ENCODE measurements at places on chromosomes 5 and 9. TPM values are rescaled to one million over a fixed set of nuclear protein-coding genes. Genes with fewer than 3 reads are reported as not detected.

Gene TBCA
- 157 TPM for total RNA-seq

Gene TAF1L
- not detected for total RNA-seq

Gene DBN1
- total RNA-seq, result 48.4 TPM

Gene NADK2
- total RNA-seq, result 24.9 TPM

Gene CTSL
- 113 TPM for total RNA-seq

Gene FOXD4L3
- total RNA-seq, result not detected

Gene OSTF1
- 40.6 TPM for total RNA-seq

Gene DAP
- total RNA-seq, result 53.9 TPM

Gene TRIM52
- total RNA-seq, result 33.3 TPM

Gene INSL6
- total RNA-seq, result not detected

Gene LCN2
- not detected for total RNA-seq

Gene GDF9
- 0.51 TPM for total RNA-seq

Gene TAS2R1
- total RNA-seq, result not detected

Gene ENHO
- 1.5 TPM for total RNA-seq

Gene NUP155
- total RNA-seq, result 17.9 TPM

Gene CDH9
- not detected for total RNA-seq

Gene SH3RF2
- total RNA-seq, result 5.3 TPM

Gene WNT8A
- total RNA-seq, result not detected

Gene PCDHGA7
- 1.8 TPM for total RNA-seq

Gene PKD2L2
- total RNA-seq, result not detected

Gene SMIM33
- total RNA-seq, result not detected

Gene ENTPD2
- total RNA-seq, result not detected

Gene ABCA2
- 58.6 TPM for total RNA-seq

Gene SAPCD2
- total RNA-seq, result 0.51 TPM

Gene PRRX2
- 6.4 TPM for total RNA-seq

Gene PLCXD3
- total RNA-seq, result 8.1 TPM

Gene RUSC2
- total RNA-seq, result 11.9 TPM

Gene COL15A1
- 85.5 TPM for total RNA-seq

Gene PCDHB12
- total RNA-seq, result 2.0 TPM

Gene CMYA5
- 9.8 TPM for total RNA-seq

Gene MAN1B1
- 50.8 TPM for total RNA-seq

Gene PMPCA
- total RNA-seq, result 14.8 TPM

Gene ZNF354C
- total RNA-seq, result 7.0 TPM

Gene TSSK1B
- total RNA-seq, result not detected

Gene MRRF
- 61.0 TPM for total RNA-seq

Gene NR2F1
- 2.8 TPM for total RNA-seq

Gene ANXA6
- total RNA-seq, result 386 TPM

Gene ANKRD18A
- 0.22 TPM for total RNA-seq

Gene HAPLN1
- not detected for total RNA-seq

Gene TTLL11
- total RNA-seq, result 8.7 TPM

Gene ACOT12
- not detected for total RNA-seq

Gene FTMT
- total RNA-seq, result not detected

Gene SCGB3A1
- not detected for total RNA-seq

Gene WDR38
- total RNA-seq, result not detected

Gene INSL4
- not detected for total RNA-seq

Gene MARCOL
- total RNA-seq, result not detected

Gene SLC36A3
- total RNA-seq, result not detected

All from subcutaneous adipose tissue (tissue), 4 donors.